Heart left ventricle (tissue), 16 donors: ENCODE measurements at places on chromosomes 4 and X. TPM values are rescaled to one million over a fixed set of nuclear protein-coding genes. Genes with fewer than 3 reads are reported as not detected.

CHIC2 gene
- total RNA-seq: 11.2 TPM

DSPP gene
- not detected for total RNA-seq

QRFPR gene
- total RNA-seq: 5.2 TPM

GRCh38 chrX:138759217-138759943 lies 47.9 kb upstream of the FGF13 start:
- H3K36me3 ChIP-seq: no peaks in the 10 kb centered on the region
- no peaks in the 10 kb centered on the region for H3K27me3 ChIP-seq
- H3K4me1 ChIP-seq: no peaks in the 10 kb centered on the region
- no peak overlapping the region for H3K4me3 ChIP-seq

GRCh38 chr4:145808848-145809512 lies 129.0 kb downstream of the C4orf51 start:
- H3K27me3 ChIP-seq: no peaks in the 10 kb centered on the region
- H3K27ac ChIP-seq: no peak overlapping the region
- no peak overlapping the region for H3K4me3 ChIP-seq
- no peak for DNase-seq
- peaks cover 36% of the 10 kb centered on the region for H3K4me1 ChIP-seq
- no peaks in the 10 kb centered on the region for H3K36me3 ChIP-seq

DNA sequence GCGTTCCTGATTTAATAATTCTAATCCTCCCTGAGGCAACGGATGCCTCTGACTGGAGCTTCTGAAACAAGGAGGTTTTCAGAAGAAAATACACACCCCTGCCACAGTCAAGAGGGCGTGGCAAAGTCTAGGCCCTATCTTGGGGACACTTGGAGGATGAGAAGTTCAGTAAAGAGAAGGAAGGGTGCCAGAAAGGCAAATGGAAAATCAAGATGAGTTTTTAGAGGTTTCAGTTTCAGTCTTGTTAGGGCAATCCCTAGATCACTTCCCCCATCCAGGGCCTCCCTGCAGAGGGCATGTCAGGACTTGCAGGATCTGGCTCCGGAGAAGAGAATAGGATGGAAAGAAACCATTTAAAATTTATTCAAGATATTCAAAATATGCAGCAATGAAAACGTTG lies 28.5 kb upstream of the FGF2 start:
- H3K36me3 ChIP-seq: no peaks in the 10 kb centered on the region
- DNase-seq: peak; percentile 56
- peak overlapping the region; percentile 74 for H3K27ac ChIP-seq
- peaks cover 20% of the 10 kb centered on the region for H3K4me1 ChIP-seq
- no peaks in the 10 kb centered on the region for H3K27me3 ChIP-seq

DNA sequence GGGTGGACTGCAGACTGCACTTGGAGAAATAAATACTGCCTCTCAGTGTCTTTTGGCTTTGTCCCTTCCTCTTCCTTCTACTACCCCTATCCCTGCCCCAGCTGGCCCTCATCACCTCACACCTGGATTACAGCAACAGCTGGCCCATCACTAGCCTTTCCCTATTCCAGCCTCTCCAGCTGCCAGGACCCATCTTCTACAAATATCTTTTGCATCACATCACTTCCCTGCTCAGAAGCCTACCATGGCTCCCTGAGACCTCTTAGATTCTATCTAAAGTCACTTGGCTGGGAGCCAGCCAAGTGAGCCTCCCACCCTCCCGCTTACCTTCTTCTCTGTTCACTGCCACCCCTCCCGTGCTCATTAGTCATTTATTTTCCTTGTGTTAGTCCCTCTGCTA lies 66.8 kb downstream of the TSC22D3 start:
- H3K4me3 ChIP-seq: no peak overlapping the region
- DNase-seq: no peak
- H3K27ac ChIP-seq: no peak overlapping the region
- H3K36me3 ChIP-seq: peaks cover 5% of the 10 kb centered on the region
- no peaks in the 10 kb centered on the region for H3K27me3 ChIP-seq
- H3K4me1 ChIP-seq: peaks cover 36% of the 10 kb centered on the region

DNA sequence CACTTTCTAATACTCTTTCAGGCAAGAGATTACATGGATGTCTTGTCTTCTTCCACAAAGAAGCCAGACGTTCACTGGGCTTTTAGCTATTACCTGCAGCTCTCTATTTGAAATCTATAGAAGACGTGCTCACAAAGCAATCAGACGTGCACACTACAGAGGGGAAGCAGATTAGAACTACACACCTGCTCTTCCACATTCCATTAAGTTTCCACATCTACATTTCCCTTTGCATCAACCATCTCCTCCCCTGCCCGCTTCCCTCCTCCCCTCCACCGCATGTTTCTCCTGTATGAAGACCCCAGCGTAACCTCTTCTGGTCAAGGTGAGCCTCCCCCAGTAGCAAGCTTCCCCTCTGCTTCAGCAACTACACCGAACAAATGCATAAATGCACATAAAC lies 119.8 kb downstream of the DHX15 start:
- peaks cover 3% of the 10 kb centered on the region for H3K4me1 ChIP-seq
- no peaks in the 10 kb centered on the region for H3K36me3 ChIP-seq
- H3K4me3 ChIP-seq: no peak overlapping the region
- no peak overlapping the region for H3K27ac ChIP-seq

- H3K4me1 ChIP-seq: no peaks in the 10 kb centered on the region
- peak overlapping the region; percentile 50 for H3K4me3 ChIP-seq
These were observed 600 bp downstream of the RADX start for GRCh38 chrX:106612393-106612763.
